ENCODE measurements at places on chromosomes 6 and 20.

DNA sequence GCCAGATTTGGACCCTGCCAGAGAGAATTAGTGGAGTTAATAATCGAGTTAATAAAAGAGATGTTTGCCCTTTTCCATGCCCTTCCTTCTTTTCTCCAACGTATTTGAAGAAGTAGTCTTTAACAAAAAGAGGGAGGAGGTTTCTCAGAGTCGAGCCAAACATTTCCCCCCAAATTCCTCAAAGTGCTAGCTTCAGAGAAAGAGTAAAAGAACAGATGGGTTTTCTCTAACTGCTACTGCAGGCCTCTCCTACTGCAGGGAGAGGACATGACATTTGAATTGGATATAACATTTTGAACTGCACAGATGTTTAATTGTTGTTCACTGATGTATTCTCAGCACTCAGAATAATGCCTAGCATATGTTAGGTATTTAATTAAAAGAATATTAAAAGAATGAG lies 25.5 kb downstream of the RWDD2A start:
- DNase-seq = no peak
- H3K4me3 ChIP-seq = no peak overlapping the region
- no peaks in the 10 kb centered on the region for H3K27me3 ChIP-seq
- H3K4me1 ChIP-seq = no peaks in the 10 kb centered on the region
- H3K36me3 ChIP-seq = no peaks in the 10 kb centered on the region
- H3K27ac ChIP-seq = no peak overlapping the region

DNA sequence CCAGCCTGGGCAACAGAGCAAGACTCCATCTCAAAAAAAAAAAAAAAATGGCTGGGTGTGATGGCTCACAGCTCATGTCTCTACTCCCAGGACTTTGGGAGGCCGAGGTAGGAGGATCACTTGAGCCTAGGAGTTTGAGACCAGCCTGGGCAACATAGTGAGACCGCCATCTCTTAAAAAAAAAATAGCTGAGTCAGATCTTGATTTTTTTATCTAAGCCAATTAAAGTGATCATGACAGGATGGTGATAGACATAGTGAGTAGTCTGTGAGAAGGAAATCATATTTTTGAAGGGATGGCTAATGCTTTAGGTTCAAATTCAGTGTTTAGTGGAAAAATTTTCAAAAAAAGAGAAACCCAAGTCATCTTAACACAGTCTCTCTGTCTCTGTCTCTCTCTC lies 114.6 kb upstream of the JARID2 start:
- peaks cover 27% of the 10 kb centered on the region for H3K4me1 ChIP-seq
- no peaks in the 10 kb centered on the region for H3K27me3 ChIP-seq
- no peak overlapping the region for H3K4me3 ChIP-seq
- no peak for DNase-seq
- H3K36me3 ChIP-seq = no peaks in the 10 kb centered on the region
- no peak overlapping the region for H3K27ac ChIP-seq

GRCh38 chr6:167472880-167473279 lies 148.0 kb downstream of the TTLL2 start:
- H3K36me3 ChIP-seq = no peaks in the 10 kb centered on the region
- DNase-seq = no peak
- no peaks in the 10 kb centered on the region for H3K4me1 ChIP-seq
- H3K27me3 ChIP-seq = no peaks in the 10 kb centered on the region
- H3K4me3 ChIP-seq = no peak overlapping the region
- no peak overlapping the region for H3K27ac ChIP-seq

GRCh38 chr20:7327810-7328209 lies 560.3 kb downstream of the BMP2 start:
- H3K4me1 ChIP-seq = no peaks in the 10 kb centered on the region
- H3K27ac ChIP-seq = no peak overlapping the region
- H3K36me3 ChIP-seq = no peaks in the 10 kb centered on the region
- no peak overlapping the region for H3K4me3 ChIP-seq
- DNase-seq = no peak

DNA sequence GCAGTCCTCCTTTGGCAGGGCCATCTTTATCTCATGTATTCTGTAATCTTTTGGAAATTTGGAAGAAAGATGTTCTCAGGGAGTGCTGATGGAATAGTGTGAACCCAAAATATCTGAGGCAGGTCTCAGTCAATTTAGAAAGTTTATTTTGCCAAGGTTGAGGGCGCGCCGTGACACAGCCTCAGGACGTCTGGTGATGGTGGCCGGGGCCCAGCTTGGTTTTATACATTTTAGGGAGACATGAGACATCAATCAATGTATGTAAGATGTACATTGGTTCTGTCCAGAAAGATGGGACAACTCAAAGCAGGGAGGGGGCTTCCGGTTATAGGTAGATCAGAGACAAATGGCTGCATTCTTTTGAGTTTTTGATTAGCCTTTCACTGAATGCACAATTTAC lies 89.8 kb downstream of the ERMARD start:
- H3K4me1 ChIP-seq = no peaks in the 10 kb centered on the region
- no peak overlapping the region for H3K4me3 ChIP-seq
- no peaks in the 10 kb centered on the region for H3K27me3 ChIP-seq
- no peak overlapping the region for H3K27ac ChIP-seq

DNA sequence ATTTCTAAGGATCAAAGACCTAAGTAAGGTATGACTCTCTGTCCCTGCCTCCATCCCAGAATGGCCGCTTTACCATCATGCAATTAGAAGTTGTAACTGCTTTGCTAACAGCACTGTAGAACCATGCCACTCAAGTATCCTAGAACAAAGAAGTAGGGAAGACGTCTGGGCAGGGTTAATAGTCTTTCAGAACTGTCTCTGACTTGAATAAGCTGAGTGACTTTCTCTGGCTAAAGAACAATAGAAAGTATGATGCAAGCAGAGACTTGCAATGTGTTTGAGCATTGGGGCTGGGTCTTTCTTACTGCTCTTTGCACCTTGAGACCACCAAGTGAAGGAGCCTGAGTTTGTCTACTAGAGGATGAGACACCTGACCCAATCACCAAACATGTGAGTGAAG lies 279.6 kb upstream of the JAG1 start:
- H3K4me3 ChIP-seq = no peak overlapping the region
- no peaks in the 10 kb centered on the region for H3K36me3 ChIP-seq
- no peak for DNase-seq
- H3K27me3 ChIP-seq = no peaks in the 10 kb centered on the region

DNA sequence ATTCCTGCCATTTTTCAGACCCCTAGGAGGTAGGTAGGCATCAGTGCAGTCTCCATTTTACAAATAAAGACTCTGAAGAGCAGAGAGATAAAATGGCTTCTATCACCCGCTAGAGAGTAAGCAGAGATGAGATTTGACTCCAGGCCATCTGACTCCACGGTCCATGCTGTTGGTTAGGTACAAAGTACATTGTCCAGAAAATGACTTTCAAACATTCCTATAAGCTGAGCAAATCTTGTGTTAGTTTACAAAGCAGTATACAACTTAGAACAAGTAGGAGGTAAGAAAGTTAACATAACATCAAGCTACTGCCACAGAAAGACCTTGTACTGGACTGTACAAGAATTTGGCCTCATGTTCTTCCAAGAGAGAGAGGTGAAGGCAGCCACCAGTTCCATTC lies 14.9 kb downstream of the BTN1A1 start:
- DNase-seq = no peak
- H3K4me3 ChIP-seq = no peak overlapping the region
- no peaks in the 10 kb centered on the region for H3K27me3 ChIP-seq
- peaks cover under 1% of the 10 kb centered on the region for H3K4me1 ChIP-seq

DNA sequence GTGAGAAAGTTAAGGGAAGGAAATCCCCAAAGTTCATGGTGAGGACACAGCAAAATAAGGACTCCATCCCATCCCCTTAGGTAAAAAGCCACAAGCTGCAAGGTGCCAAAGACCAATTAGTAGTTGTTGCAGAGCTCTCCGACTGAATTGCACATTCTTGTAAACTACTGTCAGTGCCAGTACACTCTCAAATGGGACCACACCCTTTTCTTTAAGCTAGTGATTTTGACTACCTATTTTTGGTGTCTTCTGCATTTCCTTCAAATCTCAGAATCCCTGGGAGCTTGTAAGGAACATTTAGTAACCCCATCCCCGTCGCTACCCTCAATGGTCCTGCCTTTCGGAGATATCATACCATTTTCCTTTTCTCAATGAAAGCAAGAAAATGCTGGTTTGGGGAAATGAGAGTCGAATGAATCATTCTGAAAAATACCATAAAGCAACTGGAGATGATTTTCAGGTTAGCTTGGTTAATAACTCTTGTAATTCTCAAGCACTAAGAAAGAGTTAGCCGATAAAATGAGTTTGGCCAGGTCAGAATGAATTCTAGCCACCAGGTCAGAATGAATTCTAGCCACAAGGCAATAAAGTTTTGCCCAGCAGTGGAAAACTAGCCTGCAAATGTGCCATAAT lies 5.2 kb upstream of the HMGN3 start:
- no peaks in the 10 kb centered on the region for H3K36me3 ChIP-seq
- H3K27me3 ChIP-seq = no peaks in the 10 kb centered on the region
- no peak for DNase-seq

DNA sequence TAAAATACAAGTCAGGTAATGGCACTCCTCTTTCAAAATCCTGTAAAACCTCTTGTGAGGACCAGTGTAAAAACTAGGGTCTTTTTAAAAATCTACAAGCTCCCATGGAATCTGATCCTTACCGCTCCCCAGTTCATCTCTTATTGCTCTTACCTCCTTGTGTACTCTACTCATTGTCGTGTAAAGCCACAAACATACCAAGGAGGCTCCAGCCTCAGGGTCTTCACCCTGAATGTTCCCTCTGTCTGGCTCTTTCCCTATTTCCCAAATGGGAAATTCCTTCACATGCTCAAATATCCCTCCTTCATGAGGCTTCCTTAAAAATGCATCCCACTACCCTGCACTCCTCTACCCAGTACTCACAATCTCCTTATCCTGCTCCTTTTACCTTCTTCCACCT lies 67.1 kb downstream of the TASP1 start:
- no peaks in the 10 kb centered on the region for H3K27me3 ChIP-seq
- H3K36me3 ChIP-seq = peaks cover 21% of the 10 kb centered on the region
- H3K27ac ChIP-seq = no peak overlapping the region
- H3K4me3 ChIP-seq = no peak overlapping the region
- H3K4me1 ChIP-seq = no peaks in the 10 kb centered on the region

DNA sequence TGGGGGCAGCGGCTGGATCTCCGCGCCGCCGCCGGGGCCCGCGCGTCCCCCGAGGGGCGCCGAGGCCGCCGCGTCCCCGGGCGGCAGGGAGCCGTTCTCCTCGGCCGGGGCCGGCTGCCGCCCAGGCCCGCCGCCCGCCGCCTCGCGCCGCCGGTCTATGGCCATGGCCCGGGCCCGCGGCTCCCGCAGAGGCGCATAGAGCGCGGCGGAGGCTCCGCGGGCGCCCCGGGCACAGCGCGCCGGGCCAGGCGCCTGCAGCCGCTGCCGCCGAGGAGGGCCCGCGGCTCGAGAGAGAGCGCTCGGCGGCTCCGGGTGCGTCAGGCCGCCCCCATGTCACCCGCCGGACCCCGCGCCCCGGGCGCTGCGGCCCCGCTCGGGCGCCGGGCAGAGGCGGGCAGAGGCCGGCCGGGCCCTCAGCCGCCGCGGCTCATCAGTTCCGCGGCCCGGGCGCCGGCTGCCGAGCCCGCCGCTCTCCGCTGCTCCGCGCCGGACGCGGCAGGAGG lies 404 bp downstream of the SLC22A23 start:
- no peaks in the 10 kb centered on the region for H3K27me3 ChIP-seq
- peak overlapping the region; percentile 68 for H3K4me3 ChIP-seq
- peak overlapping the region; percentile 18 for H3K27ac ChIP-seq
- H3K36me3 ChIP-seq = no peaks in the 10 kb centered on the region
- peaks cover 2% of the 10 kb centered on the region for H3K4me1 ChIP-seq

DNA sequence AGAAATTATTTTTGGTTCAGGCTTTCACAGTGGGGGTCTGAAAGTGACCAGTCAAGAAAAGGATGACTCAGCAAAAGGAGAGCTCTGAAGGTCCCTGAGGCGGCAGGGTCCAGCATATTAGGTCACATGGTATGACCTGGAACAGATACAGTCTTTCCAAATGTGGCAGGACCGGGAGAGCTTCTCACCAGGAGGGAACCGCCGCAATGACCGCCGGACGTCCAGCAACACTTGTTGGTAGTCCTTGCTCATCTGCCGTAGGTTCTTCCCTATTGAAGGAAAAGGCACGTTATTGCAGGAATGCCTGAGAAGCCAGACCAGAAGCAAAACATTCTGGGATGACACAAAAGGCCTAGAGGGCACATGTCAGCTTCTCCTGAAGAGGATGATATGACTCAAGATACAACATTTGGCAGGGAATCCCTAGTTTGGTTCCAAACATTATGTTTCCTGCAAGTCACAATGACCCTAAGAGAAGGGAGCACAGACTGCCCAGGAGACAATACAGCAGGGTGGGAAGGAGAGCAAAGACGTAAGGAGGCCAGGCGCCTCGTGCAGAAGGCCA lies 17.4 kb downstream of the TBC1D20 start:
- no peaks in the 10 kb centered on the region for H3K27me3 ChIP-seq
- peaks cover 78% of the 10 kb centered on the region for H3K36me3 ChIP-seq
- H3K4me3 ChIP-seq = no peak overlapping the region
- no peak overlapping the region for H3K27ac ChIP-seq

DNA sequence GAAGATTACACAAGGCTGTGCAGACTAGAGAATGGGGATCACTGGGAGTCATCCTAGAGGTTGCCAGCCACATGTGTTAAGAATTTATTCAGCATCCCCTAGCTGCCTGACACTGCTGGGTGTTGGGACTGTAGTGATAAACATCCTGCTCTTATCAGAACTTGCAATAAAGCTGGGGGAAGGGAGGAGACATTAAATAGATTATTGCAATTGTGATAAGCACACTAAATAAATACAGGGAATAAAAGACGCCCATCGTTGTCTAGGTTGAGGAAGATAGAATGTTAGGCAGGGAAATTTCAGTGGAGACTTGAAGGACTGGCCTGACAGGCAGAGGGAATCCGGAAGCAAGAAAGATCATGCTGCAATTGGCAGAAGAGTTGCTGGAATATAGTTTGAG lies 33.2 kb upstream of the TRAM2 start:
- H3K4me3 ChIP-seq = no peak overlapping the region
- H3K4me1 ChIP-seq = peaks cover 5% of the 10 kb centered on the region
- H3K27ac ChIP-seq = no peak overlapping the region
- H3K36me3 ChIP-seq = no peaks in the 10 kb centered on the region

- H3K4me3 ChIP-seq = no peak overlapping the region
- peaks cover 9% of the 10 kb centered on the region for H3K4me1 ChIP-seq
- no peaks in the 10 kb centered on the region for H3K36me3 ChIP-seq
- H3K27ac ChIP-seq = no peak overlapping the region
These were observed 488.9 kb upstream of the JARID2 start for GRCh38 chr6:14757014-14757413.

DNA sequence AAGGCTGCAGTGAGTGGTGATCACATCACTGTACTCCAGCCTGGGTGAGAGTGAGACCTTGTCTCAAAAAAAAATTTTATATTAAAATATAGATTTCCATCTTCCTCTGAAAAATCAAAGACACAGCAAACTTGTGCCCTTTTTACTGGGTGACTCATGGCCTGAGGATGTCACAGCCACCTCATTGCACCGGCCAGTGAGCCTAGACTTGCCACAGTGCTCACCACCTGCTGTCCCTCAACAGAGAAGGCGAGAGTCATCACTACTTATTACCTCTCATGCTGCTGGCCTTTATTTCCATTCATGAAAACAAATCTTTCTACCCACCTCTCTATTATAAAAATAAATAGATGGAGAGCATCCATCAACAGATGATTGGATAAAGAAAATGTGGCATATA lies 295.8 kb downstream of the PREX1 start:
- H3K36me3 ChIP-seq = no peaks in the 10 kb centered on the region
- H3K4me3 ChIP-seq = no peak overlapping the region
- H3K27me3 ChIP-seq = peaks cover 7% of the 10 kb centered on the region
- H3K4me1 ChIP-seq = peaks cover 3% of the 10 kb centered on the region
